ENCODE measurements at places on chromosomes 16 and 17. TPM values are rescaled to one million over a fixed set of nuclear protein-coding genes. Genes with fewer than 3 reads are reported as not detected.

The ITPRIPL2 gene
- 8.9 TPM for total RNA-seq

The GH1 gene
- total RNA-seq = 0.43 TPM

DNA sequence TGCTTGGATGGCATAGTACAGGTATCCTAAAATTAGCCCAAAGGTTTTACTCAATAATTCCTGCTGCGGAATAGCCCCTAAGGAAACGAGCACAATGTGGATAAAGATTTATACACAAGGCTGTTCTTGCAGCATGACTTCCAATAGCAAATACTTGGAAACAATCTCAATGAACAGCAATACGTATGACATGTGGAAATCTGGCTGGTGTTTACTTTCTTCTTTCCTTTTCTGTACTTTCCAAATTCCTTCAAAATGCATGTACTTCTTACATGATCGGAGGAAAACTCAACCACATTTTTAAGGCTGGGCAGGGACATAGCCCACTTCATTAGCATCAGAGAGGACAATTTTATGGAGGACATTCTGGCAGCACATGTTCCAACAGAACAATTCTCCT is 86.6 kb downstream of the C16orf95 start:
- H3K4me3 ChIP-seq = no peak overlapping the region
- no peak overlapping the region for H3K27ac ChIP-seq
- no peak for DNase-seq
- H3K36me3 ChIP-seq = no peaks in the 10 kb centered on the region
- peaks cover under 1% of the 10 kb centered on the region for H3K27me3 ChIP-seq

DNA sequence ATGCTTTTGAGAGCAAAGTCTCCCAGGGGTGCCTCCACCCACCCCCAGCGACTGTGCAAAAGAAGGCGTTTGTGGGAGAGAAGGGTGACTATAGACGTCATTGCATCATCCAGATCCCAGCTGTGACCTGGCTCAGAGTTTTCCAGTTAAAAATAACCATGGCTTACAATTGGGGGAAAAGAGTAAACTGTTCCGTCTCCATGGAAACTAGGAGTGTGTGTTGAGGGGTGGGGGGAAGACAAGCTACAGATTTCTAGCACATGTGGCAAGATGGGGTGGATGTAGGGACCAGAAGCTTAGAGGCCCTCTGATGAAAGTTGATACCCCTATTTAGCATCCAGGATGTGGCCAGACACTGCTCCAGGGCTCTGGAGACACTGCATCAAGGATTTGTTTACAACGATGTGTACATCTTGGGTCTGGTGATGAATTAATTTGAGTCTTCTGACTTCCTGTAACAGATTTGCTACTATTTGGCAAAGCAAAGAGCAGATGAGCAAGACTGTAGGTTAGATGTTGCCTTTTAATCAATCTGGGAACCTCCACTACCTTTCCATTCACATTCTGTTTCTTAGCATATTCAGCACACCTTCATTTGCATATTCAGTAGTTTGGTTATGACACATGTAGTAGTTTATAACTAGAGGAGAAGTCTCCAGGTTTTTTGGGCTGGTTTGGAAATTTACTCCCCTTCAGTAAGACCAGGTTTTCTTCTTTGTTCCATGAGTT is 6.2 kb upstream of the DUSP14 start:
- H3K36me3 ChIP-seq = peaks cover 12% of the 10 kb centered on the region
- H3K4me3 ChIP-seq = no peak overlapping the region
- H3K27me3 ChIP-seq = no peaks in the 10 kb centered on the region
- no peak for DNase-seq
- H3K27ac ChIP-seq = peak overlapping the region; percentile 23

GRCh38 chr16:30359871-30360170 is 4.7 kb upstream of the CD2BP2 start:
- H3K36me3 ChIP-seq = peaks cover 37% of the 10 kb centered on the region
- no peak for DNase-seq
- no peak overlapping the region for H3K27ac ChIP-seq
- no peaks in the 10 kb centered on the region for H3K27me3 ChIP-seq

- H3K27me3 ChIP-seq = peaks cover 53% of the 10 kb centered on the region
- no peaks in the 10 kb centered on the region for H3K36me3 ChIP-seq
- H3K4me1 ChIP-seq = peaks cover 14% of the 10 kb centered on the region
- DNase-seq = peak; percentile 34
Measured at GRCh38 chr17:81400154-81400977, 5.1 kb downstream of the BAHCC1 start.

All from activated CD4-positive, alpha-beta memory T cell treated with anti-CD3 and anti-CD28 coated beads for 36 hours (primary cell).